ENCODE measurements at places on chromosomes 1 and 21. TPM values are rescaled to one million over a fixed set of nuclear protein-coding genes. Genes with fewer than 3 reads are reported as not detected.

The PRMT2 gene
- total RNA-seq, result 88.0 TPM

The TMPRSS3 gene
- not detected for total RNA-seq

The CYYR1 gene
- total RNA-seq, result 89.1 TPM

The TPTE gene
- not detected for total RNA-seq

The PLPPR4 gene
- not detected for total RNA-seq

The KIAA0040 gene
- not detected for total RNA-seq

The SPRR2A gene
- total RNA-seq, result not detected
